ENCODE measurements at places on chromosomes 11 and 22.

- DNase-seq: no peak
These were observed 15.7 kb downstream of the SLN start for GRCh38 chr11:107696140-107696539.

DNA sequence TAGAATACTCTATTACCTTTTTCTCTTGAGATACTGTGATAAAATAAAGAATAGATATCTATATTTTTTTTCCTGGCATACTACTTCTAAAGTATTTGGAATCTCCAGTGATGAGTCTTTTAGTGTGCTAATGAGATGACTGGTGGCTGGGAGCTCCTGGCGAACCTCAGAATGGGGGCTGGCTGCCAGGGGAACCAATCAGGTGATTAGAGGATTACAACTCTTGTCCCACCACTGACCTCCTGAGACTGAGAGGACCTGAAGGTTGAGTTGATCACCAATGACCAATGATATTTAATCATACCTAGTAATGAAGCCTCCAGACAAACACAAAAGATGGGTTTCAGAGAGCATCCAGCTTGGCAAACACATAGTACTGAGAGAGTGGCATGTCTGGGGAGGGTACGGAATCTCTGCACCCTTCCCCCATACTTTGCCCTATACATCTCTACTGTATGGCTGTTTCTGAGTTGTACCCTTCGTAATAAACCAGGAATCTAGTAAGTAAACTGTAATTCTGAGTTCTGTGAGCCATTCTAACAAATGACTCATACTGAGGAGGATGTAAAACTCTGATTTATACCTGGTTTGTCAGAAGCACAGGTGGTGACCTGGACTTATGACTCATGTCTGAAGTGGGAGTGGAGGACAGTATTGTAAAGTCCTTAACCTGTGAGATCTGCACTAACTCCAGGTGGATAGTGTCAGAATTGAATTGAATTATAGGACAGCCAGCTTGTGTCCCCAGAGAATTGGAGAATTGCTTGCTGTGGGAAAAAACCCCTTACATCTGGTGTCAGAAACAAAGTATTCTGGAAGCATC lies 325.3 kb upstream of the LRRC4C start:
- DNase-seq: no peak

DNA sequence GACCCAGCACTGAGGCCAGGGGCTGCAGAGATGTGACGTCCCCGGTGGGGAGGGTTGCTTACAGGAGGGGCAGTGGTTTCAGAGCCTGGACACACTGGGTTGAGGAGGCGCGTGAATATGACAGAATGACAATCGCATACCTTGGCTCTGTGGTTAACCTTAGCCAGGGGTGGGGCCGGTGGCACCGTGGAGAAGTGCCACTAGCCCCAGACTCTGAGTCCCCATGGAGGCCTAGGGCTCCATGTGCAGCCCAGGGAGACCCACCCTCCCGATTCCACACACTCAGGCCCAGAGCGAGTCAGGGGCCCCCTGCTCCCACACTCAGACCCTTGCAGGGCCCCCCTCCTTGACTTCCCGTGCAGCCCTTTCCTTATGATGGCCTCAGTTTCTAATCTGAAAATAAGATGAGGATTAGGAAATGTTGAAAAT lies 3.6 kb upstream of the ACR start:
- no peak for DNase-seq

- DNase-seq: no peak
These were observed 13.1 kb downstream of the ADM start for GRCh38 chr11:10317776-10318526.

GRCh38 chr22:46961591-46962295 lies 199.3 kb downstream of the TBC1D22A start:
- DNase-seq: no peak

- DNase-seq: no peak
These were observed 24.6 kb upstream of the LDLRAD3 start for GRCh38 chr11:35919244-35919643.

DNA sequence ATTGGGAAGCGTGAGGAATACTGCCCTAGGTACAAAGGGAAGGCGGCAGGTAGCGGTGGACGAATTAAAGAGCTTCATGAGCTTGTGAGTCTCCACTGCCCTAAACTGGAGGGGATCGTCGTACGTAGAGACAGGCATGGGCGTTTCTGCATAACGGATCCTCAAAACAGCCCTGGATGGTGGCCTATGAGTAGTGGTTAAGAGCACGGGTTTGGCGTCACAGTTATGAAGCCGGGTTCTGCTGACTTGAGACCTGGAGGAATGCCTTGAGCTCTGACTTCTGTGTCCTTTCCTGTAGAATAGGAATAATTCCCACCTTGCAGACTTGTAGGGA lies 335 bp downstream of the TMEM138 start:
- DNase-seq: peak; percentile 14

DNA sequence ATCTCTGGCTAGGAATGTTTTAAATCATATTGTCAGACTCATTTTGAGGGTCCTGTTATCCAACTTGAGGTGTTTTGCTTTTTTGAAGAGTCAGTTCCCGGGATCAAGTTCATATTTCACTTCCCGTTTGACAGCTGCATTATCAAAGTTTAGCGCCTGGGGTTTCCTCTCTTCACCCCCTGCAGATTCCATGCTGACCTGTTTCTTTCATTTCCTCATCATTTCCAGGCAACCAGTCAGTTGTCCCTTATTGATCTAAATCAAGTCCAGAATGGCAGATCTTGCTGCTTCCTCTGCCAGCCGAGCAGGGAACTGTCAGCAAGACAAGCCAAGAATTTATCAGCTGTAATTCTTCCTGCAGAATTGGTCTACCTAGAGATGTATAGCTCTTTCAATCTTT lies 197.6 kb upstream of the SYN3 start:
- DNase-seq: no peak

DNA sequence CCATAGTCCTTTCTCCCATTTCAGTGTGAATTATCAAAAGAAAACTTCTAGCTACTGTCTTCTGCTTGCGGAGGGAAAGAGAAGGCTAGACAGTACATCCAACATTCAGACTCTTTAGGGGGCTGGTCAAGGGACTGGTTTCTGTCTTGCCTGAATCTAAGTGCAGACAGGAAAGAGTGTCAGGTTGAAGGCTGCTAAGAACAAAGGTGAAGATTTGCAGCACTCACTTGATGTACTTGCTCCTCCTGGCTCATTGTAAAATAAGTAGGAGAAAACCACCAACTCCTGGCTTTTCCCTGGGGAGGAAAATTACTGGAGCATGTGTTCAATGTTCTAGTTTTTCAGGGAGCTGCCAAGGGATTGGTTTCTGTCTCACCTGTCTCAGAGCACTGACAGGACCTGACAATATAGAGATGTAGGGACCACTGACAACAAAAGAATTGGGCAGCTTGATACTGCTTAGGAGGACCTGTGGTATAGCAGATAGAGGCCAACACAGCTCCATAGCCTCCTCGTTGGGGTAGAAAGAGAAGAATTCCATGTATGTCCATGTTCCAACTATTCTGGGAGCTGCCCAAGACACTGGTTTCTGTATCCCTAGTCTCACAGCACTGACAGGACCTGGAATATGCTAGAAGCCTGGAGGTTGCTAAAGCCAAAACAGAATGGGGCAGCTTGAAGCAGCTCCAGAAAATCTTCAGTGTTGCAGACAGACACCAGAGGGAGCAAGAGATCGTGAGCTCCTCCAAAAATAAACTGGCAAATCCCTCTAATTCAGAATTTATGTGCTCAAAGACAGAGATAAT lies 39.7 kb upstream of the MMP12 start:
- DNase-seq: no peak

GRCh38 chr11:63274776-63275175 lies 31.4 kb upstream of the SLC22A25 start:
- DNase-seq: no peak

- no peak for DNase-seq
These were observed 671.1 kb upstream of the CCDC90B start for GRCh38 chr11:83957038-83957900.

DNA sequence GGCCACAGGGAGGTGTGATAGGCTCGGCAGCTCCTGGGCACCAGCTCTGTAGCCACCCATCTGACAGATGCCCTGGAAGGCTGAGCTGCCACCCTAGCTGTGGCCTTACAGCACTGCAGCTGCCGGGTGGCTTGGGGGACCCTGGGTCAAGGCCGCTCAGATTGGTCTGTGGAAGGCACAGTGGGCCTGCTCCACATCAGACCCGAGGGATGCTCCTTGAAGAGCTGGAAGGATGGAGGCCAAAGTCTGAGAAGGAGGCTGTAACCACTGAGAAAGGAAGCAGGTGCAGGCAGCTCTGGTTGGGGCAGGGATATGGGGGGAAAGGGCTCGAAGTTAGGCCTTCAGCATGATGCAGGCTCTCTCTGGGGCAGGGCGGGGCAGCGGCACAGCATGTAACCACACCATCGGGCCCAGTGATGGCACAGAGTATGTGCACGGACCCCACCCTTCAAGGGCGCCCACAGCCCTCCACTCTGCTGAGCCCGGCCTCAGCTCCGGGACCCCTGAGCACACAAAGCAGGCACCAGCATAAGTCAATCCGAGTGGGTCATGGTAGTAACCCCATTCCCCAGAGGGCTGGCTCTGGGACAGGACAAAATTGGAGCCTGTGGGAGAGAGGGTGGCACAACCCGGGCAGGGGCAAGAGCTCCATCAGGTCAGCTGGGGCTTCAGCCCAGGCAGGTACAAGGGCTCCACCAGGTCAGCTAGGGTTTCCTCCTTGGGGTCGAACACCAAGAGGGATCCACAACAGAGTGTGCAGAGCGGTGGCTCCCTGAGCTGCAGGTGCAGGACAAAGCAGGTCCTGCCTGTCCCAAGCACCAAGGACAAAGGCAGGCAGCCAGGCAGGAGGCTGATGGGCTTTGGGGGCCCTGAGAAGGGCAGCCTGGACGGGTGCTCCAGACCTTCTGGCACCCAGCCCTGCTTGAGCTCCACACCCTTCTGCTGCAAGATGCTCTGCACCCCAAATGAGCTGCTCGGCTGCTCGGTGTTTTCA lies 1511.1 kb downstream of the BRD1 start:
- no peak for DNase-seq
